HS-27A (cell line): ENCODE measurements at places on chromosomes 3 and 15.
A peak's percentile ranks its signal among the peaks of the same experiment; 100 is the strongest.

DNA sequence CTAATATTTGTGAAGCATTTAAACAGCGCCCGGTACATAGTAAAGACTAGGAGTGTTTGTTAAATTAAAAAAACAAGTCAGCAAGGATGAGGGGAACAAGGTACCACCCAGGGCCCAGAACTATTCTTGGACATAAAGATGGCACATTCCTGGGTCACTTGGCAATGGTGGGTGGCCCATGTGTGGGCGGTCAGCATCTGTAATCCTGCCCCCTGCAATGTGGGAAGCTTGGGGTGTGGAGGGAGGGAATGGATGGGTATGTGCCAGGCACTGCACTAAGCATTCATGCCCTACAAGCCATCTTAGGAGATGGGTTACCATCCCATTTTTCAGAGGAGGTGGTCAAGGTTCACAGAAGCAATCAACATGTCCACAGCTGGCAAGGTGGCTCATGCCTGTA, 7.3 kb upstream of the C15orf39 start:
- no peak for DNase-seq

- DNase-seq, result no peak
Measured at GRCh38 chr3:71066356-71066755, 517.2 kb downstream of the FOXP1 start.

DNA sequence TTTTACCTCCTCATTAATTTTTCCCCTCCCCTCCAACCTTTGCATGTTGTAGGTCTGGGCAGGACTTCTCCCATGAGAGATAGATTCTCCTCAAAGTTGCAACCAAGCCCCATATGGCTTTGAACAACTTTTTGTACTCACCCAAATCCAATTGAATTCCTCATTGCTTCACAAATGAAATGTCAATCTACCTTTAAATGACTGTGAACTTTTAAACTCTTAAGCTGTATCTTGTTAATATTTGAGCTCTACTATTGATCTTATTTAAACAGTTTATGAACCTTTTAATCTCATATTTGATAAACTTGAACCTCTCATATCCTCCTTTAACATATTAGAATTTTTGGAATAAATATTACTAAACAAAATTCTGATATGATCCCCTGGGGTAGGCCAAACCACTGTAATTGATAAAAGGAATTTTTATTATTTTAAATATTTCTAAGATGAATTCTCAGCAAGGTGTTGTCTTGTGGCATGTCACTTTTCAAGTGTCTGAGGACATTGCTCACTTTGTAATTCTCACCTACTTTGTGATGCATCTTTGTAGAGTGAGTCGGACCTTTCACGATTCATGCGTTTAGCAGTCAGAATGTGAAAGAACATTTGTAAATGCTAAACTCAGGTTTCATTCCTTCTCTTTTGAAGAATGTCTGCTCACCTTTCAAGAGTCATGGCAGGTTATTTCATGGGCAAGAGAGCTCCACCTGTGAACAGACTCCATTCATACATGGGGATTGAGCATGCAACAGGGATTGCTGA, 23.4 kb upstream of the GREM1 start:
- DNase-seq, result no peak

DNA sequence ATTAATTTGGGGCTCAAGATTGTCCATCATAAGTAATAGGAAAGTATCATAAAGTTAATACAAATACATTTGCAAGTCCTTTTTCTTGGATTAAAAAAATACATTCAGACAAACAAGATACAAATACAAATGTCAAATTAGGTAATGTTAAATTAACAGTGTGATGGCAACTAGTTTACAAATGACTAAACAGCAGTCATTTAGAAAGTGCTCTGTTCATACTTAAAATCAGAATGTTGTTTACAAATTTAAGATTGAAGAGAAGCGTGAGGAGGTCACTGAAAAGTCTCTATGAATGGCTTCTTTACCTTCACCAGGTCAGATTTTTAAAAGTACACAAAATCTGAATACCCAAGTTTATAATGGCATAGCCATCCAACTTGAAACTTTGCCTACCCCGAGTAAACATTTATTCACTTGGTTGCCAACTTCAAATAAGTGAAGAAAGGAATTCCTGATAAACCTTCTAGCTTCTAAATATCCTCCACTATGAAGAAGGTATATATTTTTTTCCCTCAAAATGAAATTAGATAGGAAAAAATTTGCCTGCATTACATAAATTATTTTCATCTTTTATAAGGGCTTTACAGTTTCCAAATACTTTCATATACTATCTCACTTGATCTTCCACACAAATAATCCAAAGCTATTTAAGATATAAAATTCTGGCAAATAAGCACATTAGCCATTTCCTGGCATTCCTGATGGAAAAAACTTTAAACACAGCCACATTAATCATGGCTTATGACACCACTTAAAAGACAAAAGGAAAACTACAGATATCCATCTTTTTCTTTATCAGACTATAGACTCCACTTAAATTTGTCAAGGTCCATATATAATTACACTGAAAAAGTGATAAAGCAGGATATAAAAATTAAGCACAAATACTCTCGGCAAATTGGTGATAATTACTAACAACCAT, 11.5 kb upstream of the NEK10 start:
- no peak for DNase-seq

DNA sequence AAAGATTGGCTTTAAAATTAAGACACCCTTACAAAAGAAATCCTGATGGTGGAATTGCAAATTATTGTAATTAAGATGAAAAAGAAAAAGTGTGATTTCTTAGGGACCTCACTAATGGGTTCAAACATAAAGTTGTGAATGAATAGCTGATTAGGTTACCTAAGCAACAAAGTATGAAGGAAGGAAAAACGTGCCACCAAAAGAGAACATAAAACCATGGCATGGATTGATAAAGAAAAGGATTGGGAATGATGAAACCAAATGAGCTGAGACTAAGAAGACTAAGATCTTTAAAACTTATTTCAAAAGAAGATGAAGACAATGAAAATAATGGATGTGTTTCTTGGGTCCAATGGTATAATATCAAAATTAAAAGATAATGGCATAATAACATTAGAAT, 32.2 kb upstream of the GUCA1C start:
- DNase-seq, result no peak

DNA sequence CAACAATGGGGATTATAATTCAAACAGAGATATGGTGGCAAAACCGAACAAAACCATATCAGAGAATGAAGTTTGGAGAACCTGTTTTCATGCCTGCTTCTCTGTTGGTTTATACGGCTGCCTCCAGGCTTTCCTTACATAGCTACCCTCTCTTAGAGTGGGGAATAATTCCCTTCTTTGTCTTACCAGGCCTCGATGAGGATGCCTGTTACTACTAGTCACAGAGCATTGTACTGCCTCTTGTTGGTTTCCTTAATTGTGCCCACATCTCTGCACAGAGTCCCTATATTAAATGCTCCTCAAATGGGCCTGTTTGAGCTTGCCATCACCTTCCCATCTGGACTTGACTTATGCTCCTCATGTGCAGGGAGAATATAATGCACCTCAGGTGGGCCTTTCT, 92.9 kb downstream of the NCEH1 start:
- DNase-seq, result no peak

GRCh38 chr3:134255404-134255803, 4.7 kb upstream of the RYK start:
- DNase-seq, result no peak

GRCh38 chr3:168933614-168934013, 729.9 kb downstream of the MECOM start:
- peak; percentile 23 for DNase-seq

- DNase-seq, result no peak
Measured at GRCh38 chr3:97763586-97764406, 762 bp upstream of the ARL6 start.
